K562 (cell line): ENCODE measurements at places on chromosomes 2 and 18. TPM values are rescaled to one million over a fixed set of nuclear protein-coding genes. Genes with fewer than 3 reads are reported as not detected.

- no peak overlapping the region for H3K27ac ChIP-seq
- H3K4me1 ChIP-seq: no peaks in the 10 kb centered on the region
Measured at GRCh38 chr2:58515827-58516573, 274.9 kb upstream of the FANCL start.

- no peak overlapping the region for H3K4me3 ChIP-seq
- H3K27ac ChIP-seq: no peak overlapping the region
- no peaks in the 10 kb centered on the region for H3K4me1 ChIP-seq
- no peaks in the 10 kb centered on the region for H3K36me3 ChIP-seq
- no peak for DNase-seq
Measured at GRCh38 chr2:213202011-213202410, 50.6 kb upstream of the IKZF2 start.

- H3K27ac ChIP-seq: no peak overlapping the region
- no peaks in the 10 kb centered on the region for H3K36me3 ChIP-seq
- peaks cover 6% of the 10 kb centered on the region for H3K27me3 ChIP-seq
- no peak overlapping the region for H3K4me3 ChIP-seq
- no peak for DNase-seq
- no peaks in the 10 kb centered on the region for H3K4me1 ChIP-seq
Measured at GRCh38 chr2:29755829-29756228, 165.6 kb downstream of the ALK start.

DNA sequence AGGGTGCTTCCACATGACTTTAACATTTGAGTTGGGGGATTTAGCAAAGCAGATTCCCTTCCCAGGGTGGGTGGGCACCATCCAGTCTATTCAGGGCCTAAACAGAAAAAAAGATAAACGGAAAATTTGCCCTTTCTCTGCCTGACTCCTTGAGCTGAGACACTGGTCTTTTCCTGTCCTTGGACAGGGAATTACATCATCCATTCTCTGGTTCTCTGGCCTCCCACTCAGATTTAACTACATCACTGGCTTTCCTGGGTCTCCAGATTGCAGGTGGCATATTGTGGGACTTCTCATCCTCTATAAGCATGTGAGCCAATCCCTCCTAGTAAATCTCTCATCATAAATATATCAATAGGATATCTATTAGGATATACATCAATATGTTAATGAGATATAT lies 25.8 kb downstream of the CAPN13 start:
- H3K36me3 ChIP-seq: no peaks in the 10 kb centered on the region
- DNase-seq: no peak
- peaks cover 2% of the 10 kb centered on the region; the same call in 1 of the 3 replicates for H3K27me3 ChIP-seq
- H3K4me1 ChIP-seq: no peaks in the 10 kb centered on the region
- no peak overlapping the region for H3K4me3 ChIP-seq

- no peak overlapping the region for H3K27ac ChIP-seq
- no peak overlapping the region for H3K4me3 ChIP-seq
- H3K36me3 ChIP-seq: no peaks in the 10 kb centered on the region
- no peak for DNase-seq
- no peaks in the 10 kb centered on the region for H3K4me1 ChIP-seq
- H3K27me3 ChIP-seq: peaks cover 25% of the 10 kb centered on the region
Measured at GRCh38 chr18:76416911-76417310, 78.1 kb downstream of the ZNF516 start.

DNA sequence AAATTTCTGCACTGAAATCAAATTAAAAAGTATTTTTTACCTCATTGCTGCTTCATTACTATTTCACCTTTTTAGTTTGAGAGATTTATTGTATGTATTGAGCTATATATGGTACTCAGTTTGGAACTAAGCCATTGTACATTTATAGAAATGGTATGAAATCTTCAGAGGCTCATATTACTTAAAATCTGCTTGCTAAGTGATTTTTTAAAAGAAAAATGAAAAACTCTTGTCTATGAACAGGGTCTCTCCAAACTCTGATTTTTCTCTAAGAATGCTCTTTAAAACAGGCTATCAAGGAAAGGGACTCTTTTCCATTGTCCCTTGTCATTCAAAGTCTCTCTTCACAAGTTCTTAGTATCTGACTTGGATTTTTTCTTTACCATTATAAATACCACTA lies 31.8 kb downstream of the C1D start:
- H3K27ac ChIP-seq: no peak overlapping the region

GRCh38 chr2:171979103-171979502 lies 20.6 kb upstream of the METAP1D start:
- no peak overlapping the region for H3K4me3 ChIP-seq
- no peak for DNase-seq
- no peak overlapping the region for H3K27ac ChIP-seq
- no peaks in the 10 kb centered on the region for H3K4me1 ChIP-seq

GRCh38 chr18:67510831-67511230 lies 5.7 kb downstream of the DSEL start:
- no peak overlapping the region for H3K27ac ChIP-seq
- no peak for DNase-seq
- no peaks in the 10 kb centered on the region for H3K4me1 ChIP-seq
- no peak overlapping the region for H3K4me3 ChIP-seq

GPD2 gene
- total RNA-seq: 18.0 and 24.4 TPM in 2 replicates

SUMO1 gene
- total RNA-seq: 67.5 and 70.0 TPM in 2 replicates

VAMP8 gene
- 140 and 149 TPM in 2 replicates for total RNA-seq

FSHR gene
- total RNA-seq: not detected in 2 replicates
